Liver (tissue), 10 donors: ENCODE measurements at places on chromosomes 1 and 21. TPM values are rescaled to one million over a fixed set of nuclear protein-coding genes. Genes with fewer than 3 reads are reported as not detected.

The CFAP45 gene
- polyA plus RNA-seq = 0.24 TPM

The FMO1 gene
- polyA plus RNA-seq = 0.13 TPM

The LAMC2 gene
- polyA plus RNA-seq = 0.14 TPM

The NFIA gene
- polyA plus RNA-seq = 53.7 TPM

The ITGB2 gene
- 9.6 TPM for polyA plus RNA-seq

The KDM5B gene
- polyA plus RNA-seq = 10.0 TPM

The FAM151A gene
- polyA plus RNA-seq = 3.9 TPM

The RHOU gene
- polyA plus RNA-seq = 6.4 TPM

The CENPL gene
- 0.61 TPM for polyA plus RNA-seq

The SCCPDH gene
- 79.2 TPM for polyA plus RNA-seq

The CSMD2 gene
- not detected for polyA plus RNA-seq

The PPP2R5A gene
- 27.4 TPM for polyA plus RNA-seq

The TSTD1 gene
- 45.9 TPM for polyA plus RNA-seq

The POU2F1 gene
- polyA plus RNA-seq = 0.93 TPM

The LENEP gene
- not detected for polyA plus RNA-seq

The DMRTA2 gene
- polyA plus RNA-seq = not detected

The RNU1-1 gene
- polyA plus RNA-seq = 16.7 TPM

The AGO3 gene
- polyA plus RNA-seq = 3.0 TPM

The CLCA4 gene
- polyA plus RNA-seq = 0.03 TPM

The EFNA4 gene
- 3.6 TPM for polyA plus RNA-seq

The FAM163A gene
- polyA plus RNA-seq = not detected

The LCE6A gene
- polyA plus RNA-seq = not detected

The RIMS3 gene
- polyA plus RNA-seq = 0.53 TPM

The FDPS gene
- polyA plus RNA-seq = 176 TPM

The HJV gene
- 138 TPM for polyA plus RNA-seq

The MRPS6 gene
- polyA plus RNA-seq = 83.0 TPM

The PTGS2 gene
- 0.11 TPM for polyA plus RNA-seq

The RGS7 gene
- not detected for polyA plus RNA-seq

The ATP1A2 gene
- 0.37 TPM for polyA plus RNA-seq

The SLC35E2B gene
- 11.1 TPM for polyA plus RNA-seq

The PTGFRN gene
- polyA plus RNA-seq = 8.0 TPM

The C1QB gene
- polyA plus RNA-seq = 335 TPM

The ERICH3 gene
- 0.04 TPM for polyA plus RNA-seq

The AKNAD1 gene
- not detected for polyA plus RNA-seq

The DMAP1 gene
- polyA plus RNA-seq = 15.7 TPM

The FGR gene
- polyA plus RNA-seq = 2.8 TPM

The HPCA gene
- polyA plus RNA-seq = not detected

The VWA1 gene
- 18.3 TPM for polyA plus RNA-seq

The LAMC1 gene
- polyA plus RNA-seq = 16.6 TPM

The OR2G6 gene
- not detected for polyA plus RNA-seq

The MFAP2 gene
- 0.81 TPM for polyA plus RNA-seq

The AXDND1 gene
- not detected for polyA plus RNA-seq

The RUNX1 gene
- polyA plus RNA-seq = 0.98 TPM
